ENCODE measurements at places on chromosomes 2 and 18.

DNA sequence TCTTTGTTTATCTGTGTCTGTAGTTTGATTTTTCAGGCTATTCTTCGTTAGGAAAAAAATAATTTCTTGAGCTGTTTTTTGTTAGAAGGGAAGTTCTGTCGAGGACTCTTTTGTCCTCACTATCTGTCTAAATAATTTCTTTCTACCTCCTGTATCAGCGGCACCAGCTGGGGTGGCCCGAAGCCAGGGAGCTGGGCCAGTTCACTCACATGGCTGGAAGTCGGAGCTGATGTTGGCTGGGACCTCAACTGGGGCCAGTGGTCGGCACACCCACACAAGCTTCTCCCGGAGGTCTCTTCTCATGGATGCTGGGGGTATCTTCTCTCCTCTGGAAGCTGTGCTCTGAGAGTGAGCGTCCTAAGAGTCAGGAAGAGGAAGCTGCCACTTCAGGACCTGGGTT, 8.0 kb upstream of the PDIA6 start:
- no peak for DNase-seq

- no peak for DNase-seq
Measured at GRCh38 chr2:136325844-136326331, 207.9 kb upstream of the CXCR4 start.

- no peak for DNase-seq
Measured at GRCh38 chr18:5709476-5710095, 165.8 kb upstream of the EPB41L3 start.

DNA sequence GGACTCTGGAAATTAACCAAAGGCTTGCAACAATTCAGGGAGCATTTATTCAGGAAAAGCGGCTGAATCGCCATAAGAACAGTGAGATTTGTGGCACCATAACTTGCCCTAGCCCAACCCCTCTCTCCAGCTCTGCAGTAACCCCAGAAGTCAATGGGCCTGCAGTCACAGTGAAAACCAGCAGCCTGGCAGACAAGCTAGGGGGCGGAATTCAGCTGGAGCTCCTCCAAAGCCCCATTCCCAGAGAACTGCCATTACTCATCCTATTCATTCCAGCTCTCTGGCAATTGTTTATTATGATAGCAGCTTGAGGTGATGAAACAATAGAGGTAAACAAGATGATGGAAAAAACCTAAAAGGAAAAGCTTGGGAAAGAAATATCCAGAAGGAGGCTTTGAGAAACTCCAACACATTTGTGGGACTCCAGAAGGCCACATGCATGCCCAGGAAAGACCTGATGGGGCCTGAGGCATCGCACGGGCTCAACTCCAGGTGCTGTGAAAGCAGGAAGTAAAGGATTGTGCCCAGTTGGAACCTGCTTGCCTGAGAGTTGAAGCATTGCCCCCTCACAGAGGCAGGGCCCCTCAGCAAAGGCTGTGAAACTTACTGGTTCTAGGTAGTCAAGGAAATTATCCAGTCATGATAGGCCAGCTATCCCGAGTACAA, 126.7 kb downstream of the TWIST2 start:
- DNase-seq = no peak

GRCh38 chr2:134683561-134684112, 35.2 kb downstream of the TMEM163 start:
- DNase-seq = no peak

GRCh38 chr2:25698752-25699151, 25.4 kb upstream of the DTNB start:
- no peak for DNase-seq

DNA sequence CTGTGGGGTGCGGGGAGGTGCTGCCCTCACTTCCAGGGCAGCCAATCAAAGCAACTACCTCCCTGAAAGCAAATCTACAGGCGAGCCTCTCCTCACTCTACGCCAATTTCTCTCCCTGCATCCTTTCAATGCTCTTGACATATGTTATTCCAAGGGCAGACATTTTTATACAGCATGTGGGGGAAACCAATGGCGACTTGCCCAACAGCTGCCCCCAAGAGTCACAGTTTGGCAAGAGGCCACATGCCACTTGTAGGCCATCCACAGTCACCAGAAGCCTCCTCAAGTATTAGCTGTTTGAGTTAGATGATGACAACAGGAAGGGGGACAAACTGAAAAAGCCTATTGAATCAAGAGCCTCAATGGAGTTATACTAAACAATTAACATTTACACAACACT, 114.6 kb downstream of the MYO5B start:
- no peak for DNase-seq

GRCh38 chr2:96264086-96264485, 1.7 kb downstream of the TMEM127 start:
- DNase-seq = no peak

DNA sequence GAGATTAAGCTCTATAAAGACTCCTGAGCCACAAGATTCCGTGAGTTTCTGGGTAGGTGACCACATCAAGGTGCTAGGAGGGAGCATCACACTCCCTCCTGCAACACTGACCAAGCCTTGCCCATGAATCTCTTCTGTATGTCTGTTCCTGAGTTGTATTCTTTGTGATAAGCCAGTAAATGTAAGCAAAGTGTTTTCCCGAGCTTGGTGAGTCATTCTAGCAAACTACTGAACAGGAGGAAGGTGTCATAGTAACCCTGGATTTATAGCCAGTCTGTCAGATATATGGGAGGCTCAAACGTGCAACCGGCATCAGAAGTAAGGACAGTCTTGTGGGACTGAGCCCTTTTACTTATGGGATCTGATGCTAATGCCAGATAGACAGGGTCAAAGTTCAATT, 346.1 kb upstream of the KYNU start:
- DNase-seq = no peak

DNA sequence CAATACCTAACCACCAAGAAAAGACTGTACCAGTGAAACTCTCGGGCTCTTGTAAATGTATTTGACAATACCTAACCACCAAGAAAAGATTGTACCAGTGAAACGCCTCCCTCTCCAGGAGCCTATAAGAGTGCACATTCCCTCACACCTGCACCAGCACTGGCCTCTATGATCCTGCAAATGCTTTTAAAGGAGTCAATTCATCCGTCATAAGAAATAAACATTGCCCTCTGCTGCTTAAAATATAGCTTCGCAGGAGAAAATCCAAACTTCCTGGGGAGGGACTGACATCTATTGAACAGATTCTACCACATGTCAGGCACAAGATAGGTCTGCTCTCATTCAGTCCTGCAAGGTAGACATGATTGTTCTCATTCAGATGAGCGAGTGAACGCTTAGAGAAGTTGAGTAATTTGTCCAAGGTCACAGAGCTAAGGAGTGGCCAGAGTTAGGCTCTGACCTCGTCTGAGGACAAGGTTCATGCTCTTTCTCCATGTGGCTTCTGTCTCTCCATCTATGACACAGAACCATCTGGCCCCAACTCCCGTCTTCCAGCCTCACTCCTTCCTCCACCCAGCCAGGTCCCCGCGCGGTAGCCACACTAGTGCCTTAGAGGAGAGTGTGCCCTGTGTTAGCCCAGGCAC, 38.7 kb downstream of the MCFD2 start:
- DNase-seq = peak; percentile 56

GRCh38 chr2:216030216-216030615, 16.9 kb upstream of the MREG start:
- no peak for DNase-seq

DNA sequence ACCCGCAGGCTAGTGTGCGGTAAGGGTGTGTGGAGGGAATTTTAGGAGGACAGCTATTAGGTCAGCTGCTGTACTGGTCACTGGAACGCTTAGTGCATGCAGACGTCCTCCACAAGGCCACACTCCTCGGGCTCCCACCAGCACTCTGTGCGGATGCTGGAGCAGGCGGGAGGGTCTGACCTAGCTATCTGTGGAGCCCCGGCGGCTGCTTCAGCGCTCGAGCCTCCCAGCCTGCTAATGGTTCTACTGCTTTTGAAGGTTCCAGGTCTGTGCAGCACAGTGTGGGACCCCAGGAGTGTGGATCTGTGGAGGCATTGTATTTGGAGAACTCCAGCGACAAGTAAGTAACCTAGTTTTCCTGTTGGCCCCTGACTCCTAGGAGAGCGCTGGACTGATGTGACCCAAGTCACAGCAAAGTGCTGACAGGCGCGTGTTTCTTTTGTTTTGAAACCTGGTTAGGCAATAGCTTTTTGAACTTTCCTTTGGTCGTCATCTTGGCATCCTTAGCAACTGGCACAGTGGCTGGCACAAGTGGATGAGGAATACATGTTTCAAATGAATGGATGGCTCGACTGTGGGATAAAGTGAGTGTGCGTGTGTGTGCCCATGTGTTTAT, 113.5 kb downstream of the ZNF236 start:
- no peak for DNase-seq

GRCh38 chr2:104028061-104028460, 825.9 kb upstream of the POU3F3 start:
- no peak for DNase-seq

DNA sequence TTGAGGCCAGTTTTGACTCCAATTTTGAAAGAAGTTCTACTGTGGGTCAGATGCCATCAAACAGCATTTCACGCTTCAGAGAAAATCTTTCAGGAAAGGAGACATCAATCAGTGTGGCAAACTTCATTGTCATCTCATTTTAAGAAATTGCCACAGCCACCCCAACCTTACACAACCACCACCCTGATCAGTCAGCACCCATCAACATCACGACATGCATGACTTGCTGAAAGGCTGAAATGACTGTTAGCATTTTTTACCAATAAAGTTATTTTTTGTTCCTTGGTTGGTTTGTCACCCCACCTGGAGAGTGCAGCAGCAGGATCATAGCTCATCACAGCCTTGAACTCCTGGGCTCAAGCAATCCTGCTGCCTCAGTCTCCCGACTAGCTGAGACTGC, 10.4 kb downstream of the DNAJC10 start:
- no peak for DNase-seq

- no peak for DNase-seq
Measured at GRCh38 chr18:44938720-44939665, 258.3 kb downstream of the SETBP1 start.

- DNase-seq = no peak
Measured at GRCh38 chr2:69163109-69163508, 150.1 kb downstream of the ANTXR1 start.

DNA sequence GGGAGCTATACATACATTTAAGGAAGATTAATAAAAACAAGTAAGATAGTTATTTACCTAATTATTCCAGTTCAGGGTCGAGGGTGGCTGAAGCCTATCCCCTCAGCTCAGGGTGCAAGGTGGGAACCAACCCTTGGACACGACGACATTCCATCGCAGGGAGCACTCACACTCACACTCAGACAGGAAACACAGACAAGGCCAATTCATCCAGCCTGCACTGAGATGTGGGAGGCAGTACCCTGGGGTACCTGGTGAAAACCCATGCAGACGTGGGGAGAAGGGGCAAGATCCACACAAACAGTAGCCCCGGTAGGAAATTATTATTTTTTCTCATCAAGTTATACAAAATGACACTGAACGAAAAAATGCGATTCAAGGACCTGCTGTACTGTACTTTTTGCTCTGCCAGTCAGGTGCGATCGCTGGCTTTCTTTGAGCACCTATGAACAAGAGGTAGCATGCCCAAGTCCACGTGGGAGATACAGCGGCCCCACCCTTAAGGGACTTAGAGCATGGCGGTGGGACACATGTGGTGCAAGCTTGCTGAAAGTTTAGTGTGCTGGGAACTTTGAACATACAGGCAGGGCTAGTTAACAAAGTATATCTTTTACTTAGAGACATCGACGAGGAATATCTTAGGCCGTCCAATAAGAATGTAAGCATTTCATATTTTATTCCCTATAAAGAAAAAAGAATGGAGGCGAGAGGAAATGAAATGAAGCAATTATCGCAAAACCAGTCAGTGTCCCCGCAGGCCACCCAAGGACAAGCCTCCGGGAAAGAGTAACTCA, 624 bp downstream of the METTL8 start:
- DNase-seq = peak; percentile 76

DNA sequence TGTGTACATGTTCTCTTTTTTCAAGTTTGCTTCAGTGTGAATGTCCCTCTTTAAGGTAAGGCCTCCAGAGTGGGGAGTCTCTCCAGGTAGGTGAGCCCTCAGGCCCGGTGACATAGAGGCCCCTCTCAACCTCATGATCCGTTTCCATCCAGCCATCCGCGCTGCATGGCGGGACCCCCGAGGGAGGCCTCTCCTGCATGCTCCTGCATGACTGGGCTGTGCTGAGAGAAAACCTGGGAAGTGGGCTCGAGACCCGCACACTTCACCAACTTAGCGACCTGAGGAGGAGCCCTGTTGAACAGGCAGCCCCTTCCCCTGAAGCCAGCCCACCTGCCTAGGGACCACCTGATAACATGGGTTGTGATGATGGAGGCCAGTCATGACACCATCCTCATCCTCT, 131.3 kb upstream of the EPAS1 start:
- no peak for DNase-seq

DNA sequence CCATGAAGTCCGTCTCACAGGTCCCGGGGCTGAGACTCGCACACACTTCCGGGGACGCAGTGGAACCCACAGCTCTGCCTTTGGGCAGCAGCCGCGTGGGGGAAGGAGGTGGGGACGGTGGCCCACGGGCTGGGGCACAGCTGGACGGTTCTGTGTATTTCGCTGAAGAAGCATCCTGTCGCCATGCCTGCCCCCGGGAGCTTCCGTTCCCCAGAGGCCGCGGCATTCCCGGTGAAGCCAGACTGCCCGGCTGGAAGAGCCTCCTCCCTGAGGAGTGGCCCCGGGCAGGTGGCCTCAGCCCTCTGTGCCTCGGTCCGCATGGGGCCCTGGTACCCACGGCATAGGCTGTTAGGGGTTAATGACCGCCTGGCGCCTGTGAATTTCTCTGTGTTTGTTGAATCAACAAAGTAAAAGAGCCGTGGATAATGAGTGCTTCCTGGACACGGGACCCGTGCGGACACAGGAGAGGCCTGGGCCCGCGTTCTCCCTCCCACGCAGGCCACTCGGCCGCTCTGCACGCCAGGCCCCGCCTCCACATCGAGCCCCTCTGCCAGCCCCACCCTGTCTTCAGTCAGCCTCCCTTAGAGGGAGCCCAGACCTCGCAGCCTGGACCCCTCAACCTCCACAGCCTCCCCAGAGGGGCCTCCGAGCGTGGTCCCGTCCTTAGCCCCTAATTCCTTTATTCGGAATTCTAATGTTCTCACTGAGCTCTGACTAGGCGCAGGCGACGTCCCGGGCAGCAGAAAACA, 51.0 kb downstream of the KCNG2 start:
- DNase-seq = no peak

- no peak for DNase-seq
Measured at GRCh38 chr2:67217398-67217797, 179.7 kb upstream of the ETAA1 start.

DNA sequence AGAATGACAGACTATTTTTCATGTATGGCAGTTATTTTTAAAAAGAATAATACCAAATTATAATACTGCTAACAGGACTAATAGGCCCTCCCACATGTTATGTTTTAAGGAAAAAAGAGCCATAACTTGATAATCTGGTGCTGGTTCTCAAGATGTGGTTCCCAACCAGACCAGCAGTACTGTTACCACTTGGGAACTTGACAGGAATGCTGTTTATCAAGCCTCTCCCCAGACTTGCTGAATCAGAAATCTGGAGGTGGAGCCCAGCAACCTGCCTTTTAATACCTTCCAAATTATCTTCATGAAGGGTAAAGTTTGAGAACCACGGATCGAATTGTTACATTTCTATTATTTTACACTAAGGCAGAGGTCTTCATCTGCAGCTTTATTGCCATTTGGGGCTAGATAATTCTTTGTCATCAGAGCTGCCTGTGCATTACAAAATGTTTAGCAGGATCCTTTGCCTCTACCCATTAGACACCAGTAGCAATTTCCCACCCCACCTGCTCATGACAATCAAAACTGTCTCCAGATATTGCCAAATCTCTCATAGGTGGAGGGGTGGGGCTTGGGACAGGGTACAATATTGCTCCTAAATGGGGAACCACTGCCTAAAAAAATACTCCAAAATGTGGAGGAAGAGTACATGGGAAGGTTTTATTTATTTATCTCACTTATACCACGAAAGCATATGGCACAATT, 629.6 kb downstream of the ARHGAP15 start:
- no peak for DNase-seq
